Gastrocnemius medialis (tissue), 4 donors: ENCODE measurements at places on chromosomes 3 and 15.

DNA sequence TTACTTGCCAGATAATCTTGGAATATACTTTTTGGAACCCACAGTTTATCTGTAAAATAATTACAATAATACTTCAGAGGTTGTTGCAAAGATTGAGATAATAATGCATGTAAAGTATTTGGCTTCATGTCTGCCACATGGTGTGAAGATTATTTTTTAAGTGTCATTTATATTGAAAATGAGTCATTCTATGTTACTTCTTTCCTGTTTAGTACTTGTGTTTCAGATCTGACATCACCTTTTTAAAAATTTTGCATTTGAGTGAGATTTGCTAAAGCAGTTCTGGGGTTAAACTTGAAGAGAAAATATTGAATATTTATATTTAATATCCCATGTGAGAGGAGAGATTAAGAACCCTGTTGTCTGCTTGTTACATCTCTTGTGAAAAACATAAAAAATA is 31.2 kb downstream of the IQGAP1 start:
- DNase-seq: no peak

- DNase-seq: no peak
Measured at GRCh38 chr15:51311510-51311909, 26.9 kb downstream of the CYP19A1 start.

- no peak for DNase-seq
Measured at GRCh38 chr3:139870000-139870675, 64.8 kb upstream of the CLSTN2 start.

DNA sequence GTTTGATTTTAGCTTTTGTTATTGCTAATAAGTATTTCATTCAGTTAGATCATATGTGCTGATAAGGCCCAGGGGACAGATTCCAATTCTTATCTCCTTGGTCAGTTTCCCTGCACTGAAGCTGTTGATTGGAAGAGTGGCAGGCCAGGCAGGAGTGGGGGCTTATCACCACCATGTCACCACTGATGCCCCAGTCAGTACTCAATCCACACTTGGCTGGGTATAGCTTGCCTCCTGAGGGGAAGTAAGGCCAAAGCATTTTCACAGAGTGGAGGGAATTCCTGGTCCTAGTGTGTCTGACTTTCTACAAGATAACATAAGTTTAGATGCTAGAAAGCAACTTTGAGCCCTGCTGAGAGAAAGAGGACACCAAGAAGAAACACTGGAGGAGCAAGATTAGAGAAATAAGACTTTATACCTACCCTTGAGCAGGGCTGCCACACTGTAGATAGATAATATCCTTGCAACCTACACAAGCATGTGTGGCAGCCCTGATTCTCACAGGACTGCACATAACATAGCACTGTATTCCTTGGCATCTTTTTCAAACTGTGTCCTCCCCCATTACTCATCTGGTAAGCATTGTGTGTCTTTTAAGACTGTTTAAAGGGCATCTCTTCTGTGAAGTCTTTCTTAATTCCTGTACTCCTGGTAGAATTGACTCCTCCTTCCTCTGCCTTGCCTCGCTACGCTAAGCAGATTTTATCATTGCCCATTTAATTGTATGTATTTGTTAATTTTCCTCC is 24.3 kb downstream of the OXNAD1 start:
- no peak for DNase-seq

- DNase-seq: no peak
Measured at GRCh38 chr3:186137051-186137685, 28.3 kb upstream of the ETV5 start.

GRCh38 chr3:157639756-157640426 is 136.7 kb upstream of the VEPH1 start:
- no peak for DNase-seq

GRCh38 chr3:10708216-10708893 is 107.7 kb upstream of the SLC6A11 start:
- DNase-seq: no peak

DNA sequence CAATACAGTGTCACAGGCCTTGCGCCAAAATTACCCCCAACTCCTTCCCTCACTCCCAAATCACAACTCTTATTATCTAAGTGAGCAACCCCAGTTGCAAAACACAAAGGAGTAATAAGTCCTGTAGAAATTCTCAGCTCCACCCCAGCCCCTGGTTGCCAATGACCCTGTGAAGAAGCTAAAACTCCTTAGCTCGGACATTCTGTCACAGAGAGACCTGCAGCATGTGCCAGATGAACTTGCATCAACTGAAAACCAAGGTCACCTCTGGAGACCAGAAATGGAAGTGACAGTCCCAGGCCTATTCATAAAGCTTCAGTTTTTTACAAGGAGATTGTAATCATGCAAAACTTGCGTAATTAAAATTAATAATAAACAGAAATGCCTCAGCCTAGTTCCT is 55.2 kb downstream of the RBPMS2 start:
- DNase-seq: no peak

- DNase-seq: no peak
Measured at GRCh38 chr15:57665939-57666338, 40.6 kb upstream of the POLR2M start.

- no peak for DNase-seq
Measured at GRCh38 chr3:153215966-153216365, 53.9 kb downstream of the RAP2B start.

DNA sequence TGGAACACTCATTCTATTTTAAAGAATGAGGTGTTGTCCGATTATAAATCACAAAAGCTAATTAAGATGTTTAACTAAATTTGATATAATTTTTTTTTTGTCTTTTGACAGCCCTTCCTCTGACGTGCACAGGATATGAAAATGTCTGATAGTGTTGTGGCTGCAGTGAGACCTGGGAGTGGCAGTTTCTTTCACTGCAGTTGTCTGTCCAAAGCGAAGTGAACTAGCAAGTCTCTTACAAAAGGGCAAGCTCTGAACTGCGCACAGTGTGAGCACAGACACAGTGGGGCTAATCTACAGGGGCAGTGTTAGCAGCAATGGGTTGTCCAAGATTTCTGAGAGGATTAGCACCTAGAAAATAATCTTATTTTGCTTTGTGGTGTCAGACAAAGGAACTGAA is 29.1 kb upstream of the MYRIP start:
- DNase-seq: no peak

- no peak for DNase-seq
Measured at GRCh38 chr15:67543348-67543718, 830 bp downstream of the MAP2K5 start.

DNA sequence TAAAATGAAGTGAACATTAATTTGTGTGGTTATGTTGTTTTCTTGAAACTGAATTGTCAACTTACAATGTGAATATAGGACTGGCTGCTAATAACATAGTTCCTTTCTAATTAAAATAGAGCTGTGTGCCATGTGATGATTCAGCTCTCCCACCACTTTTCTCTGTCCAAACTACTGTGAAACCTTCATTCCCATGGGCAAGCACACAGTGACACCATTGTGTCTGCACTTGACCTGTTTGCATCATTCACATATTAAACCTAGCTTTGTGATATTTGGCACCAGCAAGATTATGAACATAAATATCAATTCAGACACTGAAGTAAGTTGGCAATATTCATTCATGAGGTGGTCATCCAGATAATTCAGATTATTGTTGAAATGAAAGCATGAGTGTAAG is 78.8 kb upstream of the TCF12 start:
- no peak for DNase-seq

GRCh38 chr3:195020921-195021320 is 250.0 kb downstream of the XXYLT1 start:
- DNase-seq: no peak
